ENCODE measurements at places on chromosomes 13 and 19. TPM values are rescaled to one million over a fixed set of nuclear protein-coding genes. Genes with fewer than 3 reads are reported as not detected.

Gene CEACAM21
- total RNA-seq, result 13.6 TPM

Gene NLRP11
- total RNA-seq, result not detected

Gene KISS1R
- total RNA-seq, result 1.8 TPM

Gene YJEFN3
- 5.9 TPM for total RNA-seq

Gene RXFP2
- total RNA-seq, result not detected

Gene SIAH3
- not detected for total RNA-seq

Gene ZNF625
- total RNA-seq, result 3.3 TPM

Gene PROZ
- not detected for total RNA-seq

Gene NBEA
- total RNA-seq, result 0.72 TPM

DNA sequence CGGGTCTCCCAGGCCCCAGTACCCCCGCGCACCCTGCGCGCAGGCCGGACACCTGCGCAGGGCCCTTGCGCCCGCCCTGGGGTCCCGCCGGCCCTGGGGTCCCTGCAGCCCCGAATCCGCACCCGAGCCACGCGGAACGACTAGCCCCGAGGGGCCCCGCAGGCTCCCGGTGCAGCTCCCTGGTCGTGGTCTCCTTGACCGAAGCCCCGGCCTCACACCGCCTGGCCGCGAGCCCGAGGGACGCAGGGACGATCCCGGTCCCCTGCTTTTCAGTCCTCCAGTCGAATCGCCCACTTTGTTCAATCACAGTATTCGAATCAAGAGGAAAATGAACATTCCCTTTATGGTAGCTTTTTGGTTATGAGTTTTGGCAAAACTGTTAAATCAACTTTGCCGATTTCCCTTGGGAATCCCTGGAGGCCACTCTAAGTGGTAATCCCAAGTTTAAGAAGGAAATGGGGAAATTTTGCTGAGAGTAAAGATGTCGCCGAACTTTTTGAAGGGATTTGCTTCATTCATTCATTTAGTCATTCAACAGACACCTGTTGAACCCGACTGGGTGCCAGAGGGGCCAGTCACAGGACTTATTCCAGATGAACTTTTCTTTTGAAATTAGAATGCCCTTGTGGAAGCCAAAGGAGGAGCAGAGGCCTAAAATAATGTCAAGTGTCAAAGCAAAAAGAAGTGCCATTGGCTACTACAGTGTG, 75.0 kb downstream of the ZIC5 start:
- no peak for DNase-seq

DNA sequence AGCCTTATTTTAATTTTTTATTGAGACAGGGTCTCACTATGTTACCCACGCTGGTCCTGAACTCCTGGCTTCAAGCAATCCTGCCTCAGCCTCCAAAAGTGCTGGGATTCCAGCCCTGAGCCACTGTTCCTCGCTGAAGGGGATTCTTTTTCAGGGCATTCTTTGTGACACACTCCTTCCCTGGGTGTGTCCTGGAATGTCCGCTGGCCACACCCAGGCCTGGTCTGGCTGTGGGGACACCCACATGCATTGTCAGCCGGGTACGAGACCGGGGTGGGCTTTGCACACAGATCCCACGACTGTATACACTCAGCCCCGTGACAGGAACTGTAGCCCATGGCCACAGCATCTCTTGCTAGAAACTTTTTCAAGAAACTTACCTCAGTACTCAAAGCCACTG, 34.4 kb upstream of the GATAD2A start:
- DNase-seq, result no peak

DNA sequence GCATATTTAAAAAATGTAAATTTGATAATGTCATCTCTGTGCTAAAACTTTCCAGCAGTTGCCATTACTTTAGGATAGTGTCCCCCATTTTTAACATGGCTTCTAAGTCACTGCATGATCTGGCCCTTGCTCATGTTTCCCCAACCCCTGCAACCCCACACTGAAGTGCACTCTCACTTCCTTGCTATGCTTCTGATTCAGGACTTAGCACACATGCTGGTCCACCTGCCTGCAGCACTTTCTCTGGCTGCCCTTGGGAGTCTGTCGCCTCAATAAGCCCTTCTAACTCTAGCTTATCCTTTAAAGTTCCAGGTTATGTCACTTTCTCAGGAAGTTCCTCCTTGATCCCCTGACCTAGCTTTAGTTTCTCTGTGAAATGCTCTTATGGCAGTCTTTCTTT, 241.0 kb downstream of the POSTN start:
- DNase-seq, result no peak

DNA sequence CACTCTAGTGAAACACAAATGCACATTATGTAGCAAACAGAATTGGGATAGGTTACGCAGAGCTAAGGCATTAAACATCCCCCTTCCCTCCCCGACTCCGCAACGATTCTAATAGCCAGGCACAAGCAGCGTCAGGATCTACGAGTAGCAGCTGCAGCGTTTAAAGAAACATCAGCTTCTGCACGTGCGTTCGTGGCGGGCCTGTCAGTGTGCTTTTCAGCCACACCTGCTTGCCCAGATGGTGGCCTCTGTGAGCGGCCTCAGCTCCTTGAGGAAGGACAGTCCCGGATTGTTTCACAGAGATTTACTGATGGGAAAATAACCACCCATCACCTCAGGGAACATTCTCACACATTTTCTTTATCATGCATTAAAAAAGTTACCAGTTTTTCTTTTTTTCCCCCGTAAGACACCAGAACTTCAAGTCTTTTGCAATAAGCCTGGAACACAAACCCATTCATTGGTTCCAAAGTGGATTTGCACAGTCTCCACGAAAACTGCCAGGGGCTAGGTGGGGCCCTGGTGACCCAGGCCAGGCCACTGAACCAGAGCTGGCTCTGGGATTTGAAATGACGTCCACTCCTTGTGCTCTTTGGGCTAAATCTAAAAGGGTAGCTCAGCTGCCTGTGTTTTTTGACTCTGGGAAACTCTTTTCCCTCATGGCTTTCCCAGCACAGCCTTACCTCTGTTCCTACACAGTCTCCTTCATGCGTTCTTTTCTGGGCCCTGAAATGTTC, 325.5 kb downstream of the KCNRG start:
- DNase-seq, result no peak

- DNase-seq, result no peak
Observed at GRCh38 chr13:102002287-102002686, 399.6 kb downstream of the FGF14 start.

- no peak for DNase-seq
Observed at GRCh38 chr19:31160336-31160926, 188.8 kb downstream of the TSHZ3 start.

Data from GM12878 (cell line).